ENCODE measurements at places on chromosomes 2 and 18.

GRCh38 chr2:128064353-128064752 is 26.6 kb upstream of the UGGT1 start:
- DNase-seq, result no peak

DNA sequence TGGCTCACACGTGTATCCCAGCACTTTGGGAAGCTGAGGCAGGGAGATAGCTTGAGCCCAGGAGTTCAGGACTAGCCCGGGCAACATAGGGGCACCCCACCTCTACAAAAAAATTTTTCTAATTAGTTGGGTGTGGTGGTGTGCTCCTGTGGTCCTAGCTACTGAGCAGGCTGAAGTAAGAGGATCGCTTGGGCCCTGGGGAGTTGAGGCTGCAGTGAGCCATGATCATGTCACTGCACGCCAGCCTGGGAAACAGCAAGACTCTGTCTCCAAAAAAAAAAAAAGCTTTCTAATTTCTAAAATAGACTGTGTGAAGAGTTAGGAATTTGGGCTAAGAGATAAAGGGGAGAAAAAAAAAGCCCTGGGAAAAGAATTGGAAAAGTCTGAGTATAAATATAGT is 51.9 kb upstream of the NAB1 start:
- DNase-seq, result no peak

GRCh38 chr2:53058526-53058925 is 709.1 kb upstream of the CHAC2 start:
- DNase-seq, result no peak

DNA sequence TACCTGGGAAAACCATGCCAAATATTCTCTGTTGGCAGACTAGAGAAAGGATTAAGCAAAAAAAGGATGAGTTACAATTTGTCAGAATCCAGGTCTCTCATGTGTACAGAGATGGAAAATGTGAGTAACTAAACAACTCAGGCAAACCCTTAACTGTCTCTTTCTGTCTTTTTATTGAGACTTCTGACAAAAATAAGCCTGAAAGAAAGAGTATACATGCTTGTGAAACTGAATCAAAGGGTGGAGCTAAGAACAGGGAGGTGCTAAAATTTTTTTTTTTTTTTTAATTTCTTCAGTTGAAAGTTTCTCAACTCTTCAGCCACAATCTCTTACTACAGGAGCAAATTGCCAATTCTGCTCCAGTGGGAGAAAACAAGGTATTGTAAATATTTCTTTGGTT is at the start of gene SERPINB10:
Gene SERPINB10 (plus strand): TSS at position 295 of the 400 bp plus-strand sequence. CDS start 7,553 bp downstream, outside the sequence.
- DNase-seq, result no peak

GRCh38 chr2:235934774-235935484 is 233.3 kb downstream of the GBX2 start:
- no peak for DNase-seq

GRCh38 chr2:218086478-218086877 is 17.4 kb downstream of the RUFY4 start:
- DNase-seq, result no peak

DNA sequence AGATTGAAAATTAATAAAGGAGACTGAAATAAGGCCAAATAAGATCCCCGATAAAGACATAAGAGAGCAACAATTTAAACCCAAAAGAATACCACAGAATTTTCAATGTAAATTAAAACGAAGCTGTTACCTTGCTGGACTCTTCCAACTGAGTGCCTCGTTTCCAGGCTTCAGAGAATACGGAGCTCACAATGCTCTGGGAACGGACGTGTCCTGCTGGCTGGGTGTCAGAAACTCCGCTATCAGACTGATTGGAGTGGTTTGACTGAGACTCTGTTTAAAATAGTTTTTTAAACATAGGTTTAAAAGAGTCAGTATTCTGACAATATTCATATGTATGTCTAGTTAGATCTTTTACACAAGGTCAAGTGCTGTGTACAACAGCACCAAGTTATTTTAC is 90.4 kb downstream of the RAPH1 start:
- DNase-seq, result no peak

- DNase-seq, result no peak
Observed at GRCh38 chr2:161307676-161308075, 549 bp upstream of the PSMD14 start.

- DNase-seq, result no peak
Observed at GRCh38 chr2:58341047-58341446, 99.9 kb upstream of the FANCL start.

DNA sequence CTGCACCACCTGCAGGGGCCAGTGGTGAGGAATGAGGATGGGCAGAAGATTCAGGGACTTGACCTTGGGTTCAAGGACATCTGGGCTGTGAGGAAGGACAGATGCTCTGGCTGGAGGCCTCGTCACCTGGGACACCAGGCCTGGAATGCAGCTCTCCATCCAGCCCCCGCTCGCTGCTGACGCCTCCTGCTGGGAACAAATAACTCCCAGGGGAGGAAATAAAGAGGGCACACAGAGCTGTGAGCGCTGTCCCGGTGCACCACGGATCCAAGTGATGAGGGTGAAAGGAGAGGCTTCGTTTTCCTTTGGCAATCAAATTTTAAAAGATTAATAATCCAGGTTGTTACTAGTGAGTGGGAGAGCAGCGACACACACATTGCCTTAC is 368.0 kb upstream of the MYT1L start:
- DNase-seq, result no peak

- peak; percentile 88 for DNase-seq
Observed at GRCh38 chr2:62293490-62294271, 97.8 kb downstream of the B3GNT2 start.

- DNase-seq, result no peak
Observed at GRCh38 chr18:53950545-53950944, 273.9 kb downstream of the MBD2 start.
